ENCODE measurements at places on chromosomes 2 and 18.

DNA sequence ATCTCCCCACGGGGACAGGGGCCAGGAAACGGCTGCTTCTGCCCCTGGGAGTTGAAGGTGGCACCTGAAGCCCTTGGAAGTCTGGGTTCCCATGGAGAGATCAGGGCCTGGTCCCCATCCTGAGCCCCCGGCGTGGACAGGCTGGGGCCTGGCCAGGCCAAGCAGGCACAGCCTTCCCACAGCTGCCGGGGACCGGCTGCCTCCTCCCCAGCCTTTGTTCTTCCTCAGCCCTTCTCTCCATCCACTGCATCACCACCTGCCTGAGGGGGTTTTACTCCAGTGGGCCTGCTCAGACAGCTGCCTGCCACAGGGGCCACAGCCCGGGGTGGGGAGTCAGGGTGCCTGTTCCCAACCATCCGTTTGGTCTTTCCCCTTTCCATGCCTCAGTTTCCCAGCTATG, 187.7 kb downstream of the INHBB start:
- DNase-seq, result no peak

DNA sequence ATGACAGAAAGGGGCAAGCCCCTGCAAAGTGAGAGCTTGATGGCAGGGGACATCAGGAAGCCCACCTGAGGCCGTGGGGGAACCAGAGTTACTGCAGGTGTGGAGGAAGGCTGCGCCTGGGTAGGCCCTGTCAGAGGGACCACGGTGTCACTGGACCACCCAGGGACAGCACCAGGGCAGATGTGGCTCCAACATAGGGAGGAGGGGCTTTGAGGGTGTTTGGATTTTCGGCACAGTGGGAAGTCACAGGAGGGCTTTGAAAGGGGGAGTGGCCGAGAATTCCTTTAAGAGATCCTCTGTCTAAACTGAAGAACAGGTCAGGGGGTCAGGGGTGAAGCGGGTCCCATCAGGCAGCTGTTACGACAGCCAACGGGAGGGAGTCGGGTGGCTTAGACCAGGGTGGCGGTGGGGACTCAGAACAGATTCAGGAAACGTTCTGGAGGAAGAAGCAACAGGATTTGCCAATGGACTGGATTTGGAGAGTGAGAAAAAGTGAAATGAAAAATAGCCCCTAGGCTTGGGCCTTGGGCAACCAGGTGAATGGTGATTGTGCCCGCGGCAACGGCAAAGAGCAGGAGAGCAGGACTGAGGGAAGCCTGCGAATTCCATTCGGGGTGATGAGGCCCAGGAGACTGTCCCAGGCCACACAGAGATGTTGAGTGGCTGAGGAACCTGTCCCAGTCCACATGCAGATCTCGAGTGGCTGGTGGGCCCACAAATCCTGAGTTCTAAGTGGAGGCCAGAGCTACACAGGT, 166.1 kb downstream of the LAMA1 start:
- no peak for DNase-seq

DNA sequence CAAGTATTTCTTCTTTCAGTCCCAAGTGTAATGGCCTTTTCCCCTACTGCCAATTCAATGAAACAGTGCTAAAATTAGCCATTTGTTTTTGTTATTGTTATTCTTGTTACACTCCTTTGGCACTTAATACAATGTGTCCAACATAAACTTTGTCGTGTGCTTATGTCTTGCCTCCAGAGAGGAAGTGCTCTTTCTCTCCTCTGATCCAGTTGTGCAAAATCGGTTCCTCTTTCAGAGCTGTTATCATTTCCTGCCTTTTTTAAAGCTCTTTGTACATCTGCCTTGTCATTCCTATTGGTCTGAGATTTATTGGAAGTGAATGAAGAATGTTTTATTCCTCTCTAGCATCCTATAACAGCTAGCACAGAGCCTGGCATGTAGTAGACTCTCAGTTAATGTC, 623.2 kb upstream of the ID2 start:
- DNase-seq, result no peak

DNA sequence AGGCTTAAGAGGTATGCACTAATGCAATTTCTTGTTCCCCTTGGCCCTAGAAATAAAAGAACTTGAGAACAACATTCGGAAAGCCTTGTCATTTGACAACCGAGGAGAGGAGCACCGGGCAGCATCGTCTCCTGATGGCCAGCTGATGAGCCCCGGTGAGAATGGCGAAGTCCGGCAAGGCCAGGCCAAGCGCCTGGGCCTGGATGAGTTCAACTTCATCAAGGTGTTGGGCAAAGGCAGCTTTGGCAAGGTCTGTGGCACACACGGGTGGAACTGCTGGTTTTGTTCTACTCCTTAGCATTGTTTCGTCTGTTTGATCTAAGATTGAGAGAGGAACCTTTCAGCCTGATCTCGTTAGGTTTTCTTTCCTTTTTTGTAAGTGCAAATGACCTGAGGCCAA, 289.8 kb upstream of the EPAS1 start:
- no peak for DNase-seq

- peak; percentile 90 for DNase-seq
Observed at GRCh38 chr18:25830787-25831186, 259.6 kb downstream of the SS18 start.

GRCh38 chr2:33131111-33131510, 184.4 kb downstream of the LTBP1 start:
- no peak for DNase-seq

DNA sequence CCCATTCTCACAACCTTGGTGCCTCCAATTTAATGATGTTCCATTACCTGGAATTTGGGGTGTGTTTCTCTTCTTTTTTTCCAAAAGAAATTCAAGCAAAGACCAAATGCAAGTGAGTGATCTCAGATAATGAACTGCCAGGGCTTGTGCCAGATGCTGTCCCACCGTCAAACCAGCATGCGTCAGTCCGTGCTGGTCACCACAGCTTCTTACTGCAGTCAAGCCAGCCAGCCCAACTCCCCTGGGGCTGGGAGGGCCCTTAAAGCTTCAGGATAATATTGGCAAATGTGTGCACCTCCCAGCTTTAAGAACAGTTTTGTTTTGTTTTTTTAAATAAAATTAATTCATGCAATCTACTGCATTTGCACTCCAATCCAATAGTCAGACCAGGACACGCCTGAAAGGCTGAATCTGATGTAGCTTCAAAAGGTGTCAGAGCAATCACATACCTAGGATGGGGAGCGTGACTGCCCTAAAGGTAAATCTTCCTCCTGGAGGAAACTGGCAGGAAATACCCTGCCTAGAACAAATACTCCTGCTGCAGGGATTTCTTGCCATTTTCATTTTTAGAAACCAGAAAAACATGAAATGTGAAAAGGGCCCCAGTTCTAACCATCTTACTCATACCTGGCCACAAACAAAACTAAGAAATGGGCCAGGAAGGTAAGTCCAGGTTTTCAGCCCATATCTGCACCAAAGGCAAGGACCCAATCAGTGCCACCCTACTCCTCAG, 26.8 kb upstream of the SP3 start:
- DNase-seq, result peak; percentile 65

DNA sequence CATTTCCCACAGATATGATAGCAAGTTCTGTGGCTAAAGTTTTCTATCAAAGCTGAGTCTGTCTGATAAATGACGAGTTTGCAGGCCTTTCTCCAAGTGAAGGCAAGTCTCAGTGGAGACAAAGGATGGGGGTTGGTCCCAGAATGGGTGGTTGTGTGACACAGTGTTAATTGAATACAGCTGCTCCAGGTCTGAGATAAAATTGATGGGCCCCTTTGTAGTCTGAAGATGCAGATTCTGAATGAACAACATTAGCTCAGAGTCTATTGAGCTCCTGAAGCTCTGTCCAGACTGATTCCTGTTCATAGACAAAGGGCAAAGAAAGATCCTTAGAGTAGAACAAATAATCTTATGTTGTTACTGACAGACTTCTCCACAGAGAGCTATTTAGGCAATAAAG, 296.9 kb upstream of the CYRIA start:
- no peak for DNase-seq

DNA sequence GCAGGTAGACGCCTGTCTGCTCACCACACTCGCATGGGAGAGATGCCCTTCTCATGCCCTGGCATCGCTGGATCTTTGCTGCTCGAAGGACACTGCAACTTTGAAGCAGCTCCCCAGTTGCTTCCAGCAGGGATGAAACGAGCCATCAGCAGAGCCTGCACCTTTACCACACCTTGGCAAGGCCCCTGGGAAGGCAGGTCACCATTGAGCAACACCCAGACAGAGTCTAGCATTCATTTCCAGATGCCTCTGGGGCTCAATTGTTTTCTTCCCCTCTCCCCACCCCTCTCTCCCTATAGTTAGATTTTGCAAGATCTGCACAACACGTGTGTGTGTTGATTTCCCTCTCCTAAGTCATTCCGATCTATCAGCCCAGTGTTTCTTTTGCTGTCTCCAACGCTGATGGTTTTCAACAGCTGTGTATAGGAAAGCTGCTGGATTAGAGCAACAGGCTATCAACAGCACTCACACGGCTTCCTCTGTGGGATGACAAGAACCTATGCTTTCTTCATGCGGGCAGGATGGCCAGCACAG, 25.6 kb upstream of the INHBB start:
- peak; percentile 63 for DNase-seq

- no peak for DNase-seq
Observed at GRCh38 chr18:56286775-56287325, 351.5 kb downstream of the TXNL1 start.

DNA sequence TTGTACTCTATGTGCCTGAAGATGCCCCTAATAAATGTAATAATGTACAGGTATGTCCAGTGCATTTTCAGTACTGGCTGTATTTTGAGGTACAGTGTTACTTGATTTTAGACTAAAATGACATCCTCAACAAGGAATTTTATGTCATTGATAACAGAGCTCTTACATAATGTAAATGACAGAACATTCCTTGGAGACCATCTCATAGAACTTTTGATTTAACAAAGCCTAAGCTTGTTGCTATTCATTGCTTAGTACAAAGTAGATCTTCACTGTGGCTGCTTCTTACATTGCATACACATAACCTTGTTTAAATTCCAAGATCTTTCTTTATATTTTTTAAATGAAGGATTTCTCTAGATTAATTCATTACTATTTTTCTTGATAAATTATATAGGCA, 24.1 kb downstream of the DYNC1I2 start:
- peak; percentile 2 for DNase-seq

DNA sequence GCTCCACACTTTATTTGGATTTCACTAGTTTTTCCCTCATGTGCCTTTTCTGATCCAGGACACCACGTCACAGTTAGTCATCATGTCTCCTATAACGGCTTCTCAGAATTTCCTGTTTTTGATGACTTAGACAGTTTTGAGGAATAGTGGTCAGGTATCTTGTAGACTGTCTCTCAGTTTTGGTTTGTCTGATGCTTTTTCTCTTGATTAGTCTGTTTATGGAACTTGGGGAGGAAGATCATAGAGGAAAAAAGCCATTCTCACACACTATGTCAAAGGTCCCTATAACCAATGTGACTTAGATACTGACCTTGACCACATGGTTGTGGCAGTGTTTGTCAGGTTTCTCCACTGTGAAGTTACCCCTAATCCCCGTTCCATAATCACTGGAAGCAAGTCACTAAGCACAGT, 89.0 kb downstream of the RAPH1 start:
- DNase-seq, result peak; percentile 43

GRCh38 chr18:11747731-11748130, 58.7 kb downstream of the GNAL start:
- no peak for DNase-seq

DNA sequence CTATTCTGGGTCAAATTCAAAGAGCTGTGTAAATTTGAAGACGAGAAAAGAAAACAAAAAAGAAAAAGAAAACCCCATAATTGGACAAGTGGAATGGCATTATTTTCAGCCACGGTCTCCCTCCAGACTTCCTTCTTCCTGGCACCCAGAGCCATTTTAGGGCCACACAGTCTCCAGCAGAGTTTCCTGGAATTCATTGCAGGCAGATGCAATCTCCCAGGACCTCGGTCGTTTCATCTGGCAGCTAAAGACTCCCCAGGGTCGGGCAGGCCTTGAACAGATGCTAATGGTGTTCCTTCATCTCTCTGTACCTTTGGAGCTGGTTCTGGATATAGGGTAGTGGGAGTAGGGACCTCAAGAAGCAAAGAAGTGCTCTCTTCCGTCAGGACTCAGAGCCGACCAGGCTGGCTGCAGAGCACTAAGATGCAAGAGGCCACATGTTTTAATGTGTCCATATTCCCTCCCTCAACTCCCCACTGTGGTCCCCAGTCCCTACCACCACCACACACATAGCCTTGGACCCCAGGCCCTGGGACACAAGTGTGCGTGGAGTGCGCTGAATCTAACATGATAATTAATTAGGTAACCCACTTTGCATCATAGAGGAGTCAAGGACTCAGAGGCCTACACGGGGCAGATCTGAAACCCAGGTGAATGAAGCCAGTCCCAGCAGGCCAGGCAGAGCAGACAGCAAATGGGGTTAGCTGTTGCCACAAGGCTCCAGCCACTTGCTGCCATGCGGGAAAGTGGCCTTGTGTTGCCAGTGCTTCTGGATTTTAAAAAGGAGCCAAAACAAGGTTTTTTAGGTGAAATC, 109.3 kb upstream of the ATL2 start:
- no peak for DNase-seq

GRCh38 chr2:72330652-72331051, 183.0 kb upstream of the CYP26B1 start:
- no peak for DNase-seq

DNA sequence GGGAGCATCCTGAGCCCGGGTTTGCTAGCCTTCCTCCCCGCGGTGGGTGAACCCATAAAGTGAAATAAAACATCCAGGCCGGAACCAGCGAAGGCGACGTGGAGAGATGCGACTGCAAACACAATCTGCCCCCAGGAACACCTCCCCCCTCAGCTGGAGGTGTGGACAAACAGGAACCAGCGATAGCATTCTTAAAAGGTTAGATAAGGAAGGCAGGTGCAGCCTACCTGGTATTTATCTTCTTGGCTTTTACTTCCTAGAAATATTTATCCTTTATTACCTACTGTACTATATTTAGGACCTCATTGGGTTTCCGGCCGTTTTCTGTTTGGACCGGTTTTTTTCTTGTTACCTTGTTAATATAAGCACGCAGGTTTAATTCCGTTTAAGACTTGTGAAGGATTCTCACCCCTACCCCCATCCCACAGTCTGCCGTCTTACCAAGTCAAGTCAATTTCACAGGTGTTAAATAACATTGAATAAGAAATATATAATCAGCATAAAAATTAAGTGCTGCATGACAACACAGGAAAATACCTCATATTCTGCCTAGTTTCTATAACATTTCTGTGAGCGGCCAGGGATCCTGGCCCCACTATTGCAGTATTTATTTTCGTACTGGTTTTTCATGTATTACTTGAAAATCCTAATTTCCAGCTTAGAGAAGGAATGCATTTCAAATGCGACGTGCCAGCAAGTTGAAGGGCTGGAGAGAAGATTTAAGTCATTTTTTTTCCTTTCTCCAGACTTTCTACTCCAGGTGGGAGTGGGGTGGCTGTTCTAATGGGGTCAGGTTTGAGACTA, 224.0 kb upstream of the ID2 start:
- no peak for DNase-seq

DNA sequence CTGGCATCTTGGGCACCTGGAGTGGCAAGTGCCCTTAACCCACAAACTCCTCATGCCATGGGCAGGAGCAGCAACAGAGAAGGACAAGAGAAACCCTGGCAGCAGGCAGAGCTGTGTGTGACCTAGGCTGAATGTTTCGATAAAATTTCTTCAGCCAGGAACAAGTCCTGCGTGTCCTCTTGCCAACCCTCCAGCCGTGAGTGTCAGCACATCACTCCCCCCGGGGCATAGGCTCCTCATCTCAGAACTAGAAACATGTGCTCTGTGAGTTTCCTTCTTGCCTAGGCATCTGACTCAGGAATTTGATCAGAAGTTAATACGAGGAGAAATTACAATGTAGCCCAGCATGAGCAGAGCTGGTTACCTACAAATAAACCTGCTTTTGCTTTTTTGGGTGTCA, 2.2 kb downstream of the ABCG8 start:
- DNase-seq, result no peak

- DNase-seq, result no peak
Observed at GRCh38 chr2:55099878-55100820, 49.9 kb upstream of the RTN4 start.
